Fibroblast of skin of left quadriceps (primary cell): ENCODE measurements at places on chromosomes 6 and 20.

- DNase-seq = peak; percentile 33
These were observed 21.1 kb upstream of the FBXO9 start for GRCh38 chr6:53044071-53044470.

DNA sequence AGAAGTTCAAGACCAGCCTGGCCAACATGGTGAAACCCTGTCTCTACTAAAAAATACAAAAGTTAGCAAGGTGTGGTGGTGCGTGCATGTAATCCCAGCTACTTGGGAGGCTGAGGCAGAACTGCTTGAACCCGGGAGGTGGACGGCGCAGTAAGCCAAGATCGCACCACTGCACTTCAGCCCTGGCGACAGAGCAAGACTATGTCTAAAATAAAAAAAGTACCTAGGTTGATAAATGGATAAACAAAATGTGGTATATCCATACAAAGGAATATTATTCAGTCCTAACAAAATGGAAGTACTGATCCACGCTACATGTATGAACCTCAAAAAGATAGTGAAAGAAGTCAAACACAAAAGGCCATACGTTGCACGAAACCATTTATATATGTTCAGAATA lies 1.2 kb upstream of the RPF2 start:
- DNase-seq = no peak

DNA sequence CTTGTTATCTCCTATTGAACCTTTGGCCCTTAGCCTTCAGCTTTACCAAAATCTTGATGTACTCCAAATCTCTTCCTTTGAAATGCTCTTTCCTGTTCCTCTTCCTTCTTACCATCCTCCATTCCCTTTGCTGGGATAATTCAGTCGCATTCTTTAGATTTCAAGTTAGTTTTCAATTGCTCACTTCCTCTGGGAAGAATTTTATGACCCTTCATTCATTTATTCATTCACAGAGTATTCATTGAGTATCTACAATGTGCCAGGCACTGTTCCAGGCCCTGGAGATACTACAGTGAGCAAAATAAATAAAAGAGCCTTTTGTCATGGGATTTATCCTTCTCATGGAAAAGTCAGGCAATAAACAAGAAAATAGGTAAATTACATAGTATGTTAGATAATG lies 548.2 kb upstream of the FLRT3 start:
- DNase-seq = no peak

DNA sequence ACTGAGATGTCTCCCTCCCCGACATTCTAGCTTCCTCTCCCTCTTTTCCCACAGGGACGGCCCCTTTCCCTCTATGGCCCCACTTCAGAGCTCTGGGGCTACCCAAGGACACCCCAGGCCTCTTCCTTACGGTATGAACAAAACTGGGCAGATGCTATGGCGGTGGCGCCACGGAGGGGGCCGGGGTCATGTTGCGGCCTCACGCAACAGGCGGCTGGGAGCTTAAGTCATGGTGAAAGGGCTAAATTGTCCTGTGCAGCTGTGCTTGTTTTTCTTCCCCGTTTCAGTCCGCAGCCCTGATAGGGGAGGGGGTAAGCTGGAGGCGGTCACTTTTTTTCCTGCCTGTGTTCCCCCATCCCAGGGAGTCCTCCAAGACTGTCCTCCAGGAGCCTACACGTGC lies 17.6 kb upstream of the KIAA1755 start:
- no peak for DNase-seq

GRCh38 chr6:89254569-89254968 lies 37.4 kb upstream of the GABRR1 start:
- DNase-seq = no peak

DNA sequence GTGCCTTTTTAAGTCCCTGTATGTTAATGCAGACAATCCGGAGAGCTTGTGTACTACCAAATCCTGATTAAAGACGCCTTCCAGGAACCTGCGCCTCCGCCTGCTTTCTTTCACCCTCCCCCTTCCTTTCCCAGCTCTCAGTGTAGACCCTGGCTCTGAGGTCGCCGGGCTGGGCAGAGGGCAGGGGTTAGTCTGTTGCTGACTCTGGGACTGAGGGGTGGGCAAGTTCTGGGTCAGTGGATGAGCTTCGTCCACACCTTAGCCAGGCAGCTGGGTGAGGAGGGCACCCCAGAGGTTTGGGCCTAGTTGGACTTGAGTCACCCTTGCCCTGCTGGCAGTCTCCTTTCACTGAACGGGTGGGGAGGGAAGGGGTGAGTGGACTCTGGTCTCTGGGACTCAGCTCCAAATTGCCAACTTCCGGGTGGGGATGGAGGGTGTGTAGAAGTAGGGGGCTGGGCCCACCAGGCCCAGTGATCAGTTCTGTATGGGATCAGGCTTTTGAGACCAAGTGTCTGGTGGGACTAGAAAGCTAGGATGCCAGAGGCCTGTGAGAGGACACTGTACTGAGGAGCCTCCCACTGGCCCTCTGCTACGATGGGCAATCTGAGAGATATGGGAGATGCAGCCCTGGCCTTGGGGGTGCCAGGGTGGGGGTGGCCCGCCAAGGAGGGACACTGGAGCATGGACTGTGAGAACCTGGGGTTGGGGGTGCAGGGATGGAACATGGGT lies 21.3 kb upstream of the SLC22A7 start:
- DNase-seq = no peak

DNA sequence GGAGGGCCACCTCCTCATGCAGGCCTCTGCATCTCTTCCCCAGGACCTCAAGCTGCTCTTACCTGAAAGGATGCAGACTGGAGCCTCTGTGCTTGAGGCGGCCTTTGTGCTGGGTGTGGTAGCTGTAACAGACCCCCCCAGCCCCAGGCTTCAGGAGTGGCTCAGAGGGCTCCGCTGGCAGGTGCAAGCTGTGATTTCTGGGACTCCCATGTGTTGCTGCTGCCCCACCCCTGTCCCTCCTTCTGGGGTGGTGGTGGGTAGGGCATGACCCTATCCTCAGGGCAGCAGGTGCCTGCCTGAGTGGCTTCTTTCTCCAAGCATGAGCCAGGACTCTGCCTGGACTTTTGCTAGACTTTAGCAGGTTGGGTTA lies 121.2 kb downstream of the SULF2 start:
- no peak for DNase-seq

GRCh38 chr20:15310361-15310760 lies 972.9 kb upstream of the FLRT3 start:
- no peak for DNase-seq

- DNase-seq = no peak
These were observed 6.6 kb upstream of the SRSF6 start for GRCh38 chr20:43450841-43451799.

- no peak for DNase-seq
These were observed 52.2 kb downstream of the TPBG start for GRCh38 chr6:82415820-82416219.

- DNase-seq = no peak
These were observed 13.0 kb upstream of the MYL9 start for GRCh38 chr20:36528176-36528874.

- no peak for DNase-seq
These were observed 6.8 kb upstream of the ADTRP start for GRCh38 chr6:11785415-11785773.

GRCh38 chr6:43948527-43949485 lies 178.4 kb downstream of the MRPL14 start:
- peak; percentile 51 for DNase-seq

- no peak for DNase-seq
These were observed 47.8 kb downstream of the PLCG1 start for GRCh38 chr20:41185013-41185757.

DNA sequence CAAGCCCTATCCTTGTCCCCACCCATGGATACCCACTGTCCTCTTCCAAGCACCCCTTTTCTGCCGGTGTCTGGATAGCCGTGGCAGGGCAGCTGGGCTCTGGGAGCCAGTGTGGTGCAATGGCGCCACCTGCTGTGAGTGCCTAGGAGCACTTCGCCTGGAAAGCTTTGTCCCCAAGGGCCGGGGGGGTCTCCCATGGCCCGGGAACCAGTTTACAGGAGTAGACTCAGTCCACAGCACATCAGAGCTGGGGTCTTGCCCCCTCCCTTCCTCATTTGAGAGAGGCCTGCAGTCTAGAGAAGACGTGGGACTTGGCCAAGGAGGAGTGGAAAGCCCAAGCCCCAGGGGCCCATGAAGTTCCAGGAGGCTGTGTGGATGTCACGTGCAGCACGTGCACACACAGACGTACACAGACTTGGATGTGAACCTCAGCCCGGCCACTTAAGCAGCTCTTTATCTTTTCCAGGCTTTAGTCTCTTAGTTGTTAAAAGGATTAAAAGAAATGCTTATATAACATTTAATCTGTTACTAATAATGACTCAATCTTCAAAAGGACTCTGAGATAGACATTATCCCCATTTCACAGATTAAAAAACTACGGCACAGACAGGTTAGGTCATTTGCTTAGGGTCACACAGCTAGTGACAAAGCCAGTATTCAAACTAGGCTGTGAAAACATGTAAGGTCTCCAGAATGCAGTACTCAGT lies 40.9 kb upstream of the CDH22 start:
- DNase-seq = peak; percentile 15

GRCh38 chr20:54268941-54269340 lies 61.1 kb downstream of the PFDN4 start:
- DNase-seq = no peak

GRCh38 chr20:19212469-19212815 lies at the start of gene SLC24A3:
TSS of gene SLC24A3 (plus strand) at chr20:19212642.
- no peak for DNase-seq

GRCh38 chr6:11258260-11259237 lies 26.1 kb upstream of the NEDD9 start:
- DNase-seq = no peak

GRCh38 chr6:139442188-139442671 lies 67.8 kb upstream of the CITED2 start:
- DNase-seq = no peak

- DNase-seq = no peak
These were observed 89.0 kb upstream of the DTNBP1 start for GRCh38 chr6:15751721-15752350.

GRCh38 chr6:100453701-100454521 lies 10.8 kb downstream of the SIM1 start:
- no peak for DNase-seq

DNA sequence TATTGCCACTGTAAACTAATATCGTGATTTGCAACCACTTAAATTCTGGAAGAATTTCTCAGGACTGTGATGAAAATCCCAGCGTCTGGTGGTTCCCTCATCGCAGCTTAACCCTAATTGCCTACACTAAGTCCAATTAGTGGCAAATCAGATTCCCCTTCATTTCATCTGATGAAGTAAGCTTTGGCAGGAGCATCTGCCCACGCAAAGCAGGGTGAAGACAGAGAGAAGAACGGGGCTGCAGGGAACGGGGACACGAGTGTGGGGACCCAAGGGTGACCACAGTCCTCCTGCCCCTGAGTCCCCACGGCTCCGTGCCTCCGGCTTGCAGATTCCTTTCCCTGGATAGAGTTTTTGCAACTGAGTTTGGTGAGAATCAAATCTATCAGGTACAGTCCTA lies 159.5 kb downstream of the LY86 start:
- DNase-seq = no peak

DNA sequence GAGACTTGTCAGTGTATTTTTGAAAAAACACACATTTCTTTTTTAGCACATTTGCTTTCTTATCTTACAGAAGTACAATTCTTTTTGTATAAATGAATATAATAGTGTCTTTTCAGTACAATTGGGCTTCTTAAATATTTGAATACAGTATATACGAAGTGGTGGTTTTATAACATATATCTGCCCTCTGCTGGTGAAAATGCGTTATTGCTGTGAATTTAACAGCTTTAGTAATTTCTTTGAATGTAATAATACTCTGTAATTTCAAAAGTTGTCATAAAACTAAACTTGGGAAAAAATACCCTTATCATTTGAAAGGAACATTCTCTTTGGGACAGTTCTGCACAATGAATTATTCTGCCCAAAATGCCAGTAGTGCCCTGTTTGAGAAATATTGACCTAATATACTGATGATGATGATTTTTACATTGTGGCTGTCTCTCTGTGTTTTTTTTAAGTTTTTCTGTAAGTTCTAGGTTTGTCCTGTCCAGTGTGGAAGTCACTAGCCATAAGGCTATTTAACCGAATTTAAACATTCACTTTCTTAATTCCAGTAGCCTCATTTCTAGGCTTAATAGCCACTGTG lies 19.0 kb downstream of the SMAP1 start:
- peak; percentile 14 for DNase-seq

GRCh38 chr6:150565945-150566344 lies 33.7 kb upstream of the PLEKHG1 start:
- DNase-seq = no peak

DNA sequence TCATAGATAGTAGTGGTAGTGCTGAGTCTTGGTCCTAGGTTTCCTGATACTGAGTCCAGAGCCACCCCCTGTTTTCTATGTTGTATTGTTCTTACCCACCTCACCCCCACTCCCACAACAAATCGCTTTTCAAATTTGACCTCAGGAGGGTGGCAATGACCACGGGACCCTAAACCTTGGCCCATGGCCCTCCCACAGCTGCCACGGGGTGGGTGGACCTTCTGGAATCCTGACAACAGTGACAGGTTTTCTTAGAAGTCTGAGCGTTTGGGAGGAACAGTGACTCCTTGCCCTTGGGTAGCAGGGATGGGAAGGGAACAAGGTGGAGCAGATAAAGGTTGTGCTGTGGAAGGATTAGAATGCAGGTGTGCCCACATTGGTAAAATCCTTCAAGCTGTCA lies 36.9 kb downstream of the TGM3 start:
- no peak for DNase-seq

DNA sequence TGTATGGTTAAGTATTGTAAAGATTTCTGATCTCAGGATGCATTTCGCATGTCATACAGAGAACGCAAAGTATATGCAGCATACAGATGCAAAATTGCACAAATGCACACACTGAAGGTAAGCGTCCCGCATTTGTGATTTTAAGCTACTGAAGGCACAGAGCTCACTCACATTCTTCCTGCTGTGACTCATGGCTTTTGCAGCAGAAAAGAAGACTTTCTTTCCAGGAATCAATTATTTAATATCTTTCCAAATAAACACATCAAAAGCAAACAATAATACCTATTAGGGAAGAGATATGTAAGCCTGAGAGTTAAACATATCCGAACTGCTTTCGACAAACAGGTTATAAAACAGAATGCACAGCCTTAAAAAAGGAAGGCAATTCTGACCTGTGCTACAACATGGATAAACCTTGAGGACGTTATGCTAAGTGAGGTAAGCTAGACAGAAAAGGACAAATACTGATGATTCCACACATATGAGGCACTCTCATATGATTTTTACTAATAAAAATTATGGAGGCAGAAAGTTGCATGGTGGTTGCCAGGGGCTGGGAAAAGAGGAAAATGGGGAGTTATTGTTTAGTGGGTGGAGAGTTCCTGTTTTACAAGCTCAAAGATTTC lies 109.0 kb downstream of the TFAP2A start:
- DNase-seq = no peak

GRCh38 chr20:59663513-59664060 lies 59.2 kb downstream of the PHACTR3 start:
- DNase-seq = no peak

DNA sequence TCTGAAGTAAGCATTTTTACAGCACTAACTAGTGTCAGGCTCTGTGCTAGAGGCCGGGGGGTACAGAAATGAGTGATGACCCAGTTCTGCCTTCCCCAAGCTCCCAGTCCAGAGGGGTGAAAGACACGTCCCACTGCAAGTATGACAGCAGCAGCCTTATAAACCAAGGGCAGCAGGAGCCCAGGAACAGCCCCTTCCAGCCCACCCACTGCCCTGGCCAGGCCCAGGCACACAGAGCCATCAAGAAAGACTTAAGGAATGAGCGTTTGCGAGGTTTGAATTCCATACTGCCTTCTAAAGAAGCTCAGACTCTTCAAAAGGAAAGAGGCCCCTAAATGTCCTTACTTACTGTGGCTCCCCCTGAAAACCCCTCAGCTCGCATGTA lies 10.0 kb downstream of the TRERF1 start:
- DNase-seq = no peak

- no peak for DNase-seq
These were observed 6.2 kb downstream of the LMBRD1 start for GRCh38 chr6:69790629-69791028.

- peak; percentile 12 for DNase-seq
These were observed 575.2 kb upstream of the ADGRB3 start for GRCh38 chr6:68059899-68060298.
